ENCODE measurements at places on chromosomes 4 and X.

- H3K27me3 ChIP-seq, result no peaks in the 10 kb centered on the region
- DNase-seq, result no peak
- H3K27ac ChIP-seq, result no peak overlapping the region
- no peak overlapping the region for H3K4me3 ChIP-seq
- H3K36me3 ChIP-seq, result no peaks in the 10 kb centered on the region
Measured at GRCh38 chr4:155956461-155956860, 2.8 kb upstream of the CTSO start.

DNA sequence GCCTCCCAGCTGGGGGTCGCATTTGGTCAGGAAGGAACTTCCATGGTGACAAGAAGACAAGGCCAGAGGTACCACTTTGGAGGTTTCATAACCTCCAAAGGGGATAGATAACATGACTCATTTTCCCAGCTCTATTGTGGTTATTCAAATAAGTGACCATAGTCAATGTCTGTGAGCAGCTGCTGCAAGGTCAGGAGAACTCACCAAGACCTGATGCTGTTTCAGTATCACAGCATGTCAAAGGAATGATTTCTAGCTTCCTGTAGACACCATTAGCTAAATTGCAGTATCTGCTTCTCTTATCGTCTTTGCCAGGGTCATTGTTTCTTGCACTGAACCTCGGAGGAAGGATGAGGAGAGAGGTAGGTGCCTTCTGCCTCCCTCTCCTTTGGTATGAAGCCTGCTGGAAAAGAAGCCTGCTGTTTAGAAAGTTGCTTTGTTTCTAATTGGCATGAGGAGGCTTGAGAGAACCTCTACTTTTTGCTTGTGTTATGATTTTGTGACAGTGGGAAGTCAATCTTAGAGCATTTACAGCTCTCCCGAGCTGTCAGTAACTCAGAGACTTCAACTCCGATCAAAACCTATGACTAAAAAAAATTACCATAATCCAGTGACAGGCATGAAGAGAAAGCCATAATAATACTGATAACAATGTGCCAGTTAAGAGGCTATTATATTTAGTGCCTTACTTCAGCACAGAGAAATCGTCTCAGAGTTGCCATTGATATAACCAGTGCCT is 38.0 kb upstream of the GATB start:
- H3K4me3 ChIP-seq, result peak overlapping the region; percentile 19
- peak; percentile 79 for DNase-seq
- no peaks in the 10 kb centered on the region for H3K27me3 ChIP-seq
- H3K27ac ChIP-seq, result peak overlapping the region; percentile 58

DNA sequence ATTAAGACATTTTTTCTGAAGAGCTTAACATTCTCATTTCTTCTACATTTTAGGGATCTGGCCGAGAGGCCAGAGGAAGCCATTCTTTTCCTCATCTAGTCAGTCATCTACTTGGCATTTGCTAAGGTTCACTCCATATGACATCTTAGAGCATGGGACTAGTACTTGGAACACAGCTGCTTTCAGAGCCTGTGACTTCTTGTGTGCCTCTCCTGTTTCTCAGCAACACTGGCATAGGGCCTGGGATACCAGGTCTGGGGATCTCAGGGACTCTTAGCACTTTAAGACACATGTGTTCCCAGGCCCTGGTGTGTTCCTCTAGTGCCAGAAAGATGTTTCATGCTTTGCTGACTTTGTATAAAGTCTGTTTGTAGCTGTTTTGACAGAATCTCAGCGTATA is 7.3 kb downstream of the PLP1 start:
- no peak overlapping the region for H3K4me3 ChIP-seq
- H3K36me3 ChIP-seq, result no peaks in the 10 kb centered on the region
- H3K27ac ChIP-seq, result no peak overlapping the region
- no peak for DNase-seq
- no peaks in the 10 kb centered on the region for H3K27me3 ChIP-seq
- peaks cover 9% of the 10 kb centered on the region for H3K4me1 ChIP-seq

- H3K27ac ChIP-seq, result no peak overlapping the region
- DNase-seq, result no peak
- no peaks in the 10 kb centered on the region for H3K36me3 ChIP-seq
- no peak overlapping the region for H3K4me3 ChIP-seq
Measured at GRCh38 chr4:185738820-185739219, 73.2 kb downstream of the SORBS2 start.

- DNase-seq, result no peak
- peaks cover 22% of the 10 kb centered on the region for H3K4me1 ChIP-seq
- H3K36me3 ChIP-seq, result peaks cover 3% of the 10 kb centered on the region
- H3K4me3 ChIP-seq, result no peak overlapping the region
- no peak overlapping the region for H3K27ac ChIP-seq
- H3K27me3 ChIP-seq, result no peaks in the 10 kb centered on the region
Measured at GRCh38 chr4:2858451-2859217, 15.0 kb downstream of the ADD1 start.

DNA sequence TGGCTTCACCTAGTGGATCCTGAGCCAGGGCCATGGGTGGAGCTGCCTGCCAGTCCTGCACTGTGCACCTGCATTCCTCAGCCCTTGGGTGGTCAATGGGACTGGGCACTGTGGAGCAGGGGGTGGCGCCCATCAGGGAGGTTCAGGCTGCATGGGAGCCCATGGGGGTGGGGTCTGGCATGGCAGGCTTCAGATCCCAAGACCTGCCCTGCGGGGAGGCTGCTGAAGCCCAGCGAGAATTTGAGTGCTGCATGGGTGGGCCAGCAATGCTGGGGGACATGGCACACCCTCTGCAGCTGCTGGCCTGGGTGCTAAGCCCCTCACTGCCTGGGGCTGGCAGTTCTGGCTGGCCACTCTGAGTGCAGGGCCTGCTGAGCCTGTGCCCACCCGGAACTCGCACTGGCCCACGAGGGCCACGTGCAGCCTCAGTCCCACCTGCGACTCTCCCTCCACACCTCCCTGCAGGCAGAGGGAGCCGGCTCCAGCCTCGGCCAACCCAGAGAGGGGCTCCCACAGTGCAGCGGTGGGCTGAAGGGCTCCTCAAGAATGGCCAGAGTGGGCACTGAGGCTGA is 270.0 kb downstream of the CENPC start:
- H3K27ac ChIP-seq, result no peak overlapping the region
- no peaks in the 10 kb centered on the region for H3K27me3 ChIP-seq
- no peak for DNase-seq
- H3K36me3 ChIP-seq, result no peaks in the 10 kb centered on the region
- H3K4me3 ChIP-seq, result no peak overlapping the region

DNA sequence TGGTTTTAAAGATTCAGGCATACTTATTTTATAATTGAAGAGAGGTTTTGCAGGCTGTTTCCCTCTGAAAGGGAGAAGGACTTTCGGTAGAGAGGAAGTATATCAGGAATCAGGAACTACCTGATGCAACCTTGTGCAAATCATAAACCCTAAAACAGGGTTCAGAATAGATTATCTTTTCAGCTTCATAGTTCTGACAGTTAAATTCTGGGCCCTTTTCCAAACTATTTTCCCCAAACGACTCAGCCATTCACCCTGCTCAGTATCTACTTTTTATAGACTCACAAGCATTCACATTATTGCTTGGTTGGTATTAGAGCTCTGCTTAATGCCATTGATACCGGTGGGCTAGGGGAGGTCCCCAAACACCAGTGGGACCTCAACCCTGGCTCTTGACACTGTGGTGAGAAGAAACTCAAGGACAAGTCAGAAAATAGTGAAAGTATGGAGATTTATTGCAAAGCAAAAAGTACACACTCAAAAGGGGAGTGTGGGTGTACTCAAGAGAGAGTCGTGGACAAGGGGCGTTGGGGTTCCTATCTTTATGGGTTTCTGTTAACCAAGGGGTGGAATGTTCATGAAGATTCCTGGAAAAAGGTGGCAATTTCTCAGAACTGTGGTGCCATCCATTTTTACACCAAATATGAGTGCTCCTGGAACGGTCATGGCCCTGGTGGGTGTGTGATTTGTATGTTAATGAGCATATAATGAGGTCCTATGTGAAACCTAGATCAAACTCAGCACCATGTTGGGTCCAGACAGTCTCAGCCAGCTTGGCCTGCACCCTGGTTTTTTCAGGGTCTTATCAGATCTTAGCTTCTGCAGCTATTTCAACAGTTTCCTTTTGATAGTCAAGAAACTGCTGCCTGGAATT is 238.3 kb downstream of the DCLK2 start:
- no peaks in the 10 kb centered on the region for H3K4me1 ChIP-seq
- no peak for DNase-seq
- no peak overlapping the region for H3K27ac ChIP-seq
- H3K36me3 ChIP-seq, result no peaks in the 10 kb centered on the region

DNA sequence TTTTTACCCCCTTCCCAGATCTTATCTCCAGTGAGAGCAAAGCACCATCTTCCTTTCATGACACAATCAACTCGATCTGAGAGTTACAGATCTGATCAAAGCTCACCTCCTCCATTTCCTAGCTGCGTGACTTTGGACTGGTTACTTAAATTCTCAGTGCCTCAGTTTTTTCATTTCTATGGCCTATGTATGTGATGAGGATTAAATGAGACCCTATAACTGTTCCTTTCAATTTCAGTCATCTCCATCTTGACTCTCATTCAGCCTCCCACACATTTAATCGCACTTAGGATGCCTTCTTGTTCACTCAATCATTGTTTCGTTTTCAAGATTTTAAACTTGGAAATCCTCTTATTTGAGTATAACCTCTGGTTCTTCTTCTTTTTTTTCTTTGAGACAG is 20.1 kb upstream of the CXCR3 start:
- no peak overlapping the region for H3K27ac ChIP-seq
- no peak for DNase-seq
- H3K4me3 ChIP-seq, result no peak overlapping the region
- H3K4me1 ChIP-seq, result peaks cover 24% of the 10 kb centered on the region
- H3K36me3 ChIP-seq, result no peaks in the 10 kb centered on the region

GRCh38 chr4:120919358-120919757 is 3.2 kb downstream of the PRDM5 start:
- no peaks in the 10 kb centered on the region for H3K27me3 ChIP-seq
- peak; percentile 49 for DNase-seq
- H3K4me3 ChIP-seq, result no peak overlapping the region
- peaks cover 32% of the 10 kb centered on the region for H3K4me1 ChIP-seq

DNA sequence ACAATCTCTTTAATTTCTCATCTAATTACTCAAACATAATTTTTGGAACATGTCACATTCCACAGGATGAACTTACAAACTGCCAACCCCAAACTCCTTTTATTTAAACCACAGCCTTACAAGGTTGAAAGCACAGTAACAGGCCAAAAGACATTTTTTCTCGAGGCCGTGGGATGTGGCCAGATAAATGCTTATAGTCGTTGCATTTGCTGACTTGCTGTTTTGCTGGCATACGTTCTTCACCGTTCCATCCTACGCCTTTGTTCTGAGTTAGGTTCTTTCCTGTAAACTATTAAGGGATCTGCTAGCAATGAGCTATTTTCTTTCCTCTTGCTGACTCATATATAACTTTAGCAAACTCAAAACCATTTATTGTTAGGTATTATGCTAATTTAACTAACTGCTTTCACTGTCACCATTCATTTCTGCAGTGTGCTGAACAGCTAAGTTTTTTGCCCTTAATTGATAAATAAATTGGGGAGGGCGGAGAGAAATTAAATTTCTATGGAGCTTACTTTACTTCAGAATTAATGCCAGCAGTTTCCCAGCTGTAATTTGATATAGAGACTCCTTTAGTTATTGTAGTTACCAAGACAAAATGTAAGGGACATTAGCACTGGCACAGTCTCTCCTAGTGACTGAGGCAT is 135.1 kb upstream of the PACRGL start:
- no peak overlapping the region for H3K4me3 ChIP-seq
- no peak overlapping the region for H3K27ac ChIP-seq
- no peaks in the 10 kb centered on the region for H3K4me1 ChIP-seq
- H3K27me3 ChIP-seq, result no peaks in the 10 kb centered on the region
- H3K36me3 ChIP-seq, result no peaks in the 10 kb centered on the region

- no peaks in the 10 kb centered on the region for H3K27me3 ChIP-seq
- H3K4me3 ChIP-seq, result no peak overlapping the region
- no peaks in the 10 kb centered on the region for H3K4me1 ChIP-seq
Measured at GRCh38 chrX:21865436-21865835, 9.6 kb downstream of the YY2 start.

GRCh38 chr4:47862297-47862696 is 24.4 kb upstream of the CORIN start:
- H3K36me3 ChIP-seq, result peaks cover 6% of the 10 kb centered on the region
- no peak for DNase-seq

- H3K4me1 ChIP-seq, result peaks cover 25% of the 10 kb centered on the region
- no peak for DNase-seq
- no peak overlapping the region for H3K27ac ChIP-seq
- no peak overlapping the region for H3K4me3 ChIP-seq
Measured at GRCh38 chr4:89897867-89898266, 3.2 kb downstream of the MMRN1 start.

Measured in MM.1S (cell line).